Kidney glomerular epithelial cell (primary cell): ENCODE measurements at places on chromosomes 16 and 17.

GRCh38 chr17:37280841-37281240 is 94.9 kb upstream of the C17orf78 start:
- no peak for DNase-seq

DNA sequence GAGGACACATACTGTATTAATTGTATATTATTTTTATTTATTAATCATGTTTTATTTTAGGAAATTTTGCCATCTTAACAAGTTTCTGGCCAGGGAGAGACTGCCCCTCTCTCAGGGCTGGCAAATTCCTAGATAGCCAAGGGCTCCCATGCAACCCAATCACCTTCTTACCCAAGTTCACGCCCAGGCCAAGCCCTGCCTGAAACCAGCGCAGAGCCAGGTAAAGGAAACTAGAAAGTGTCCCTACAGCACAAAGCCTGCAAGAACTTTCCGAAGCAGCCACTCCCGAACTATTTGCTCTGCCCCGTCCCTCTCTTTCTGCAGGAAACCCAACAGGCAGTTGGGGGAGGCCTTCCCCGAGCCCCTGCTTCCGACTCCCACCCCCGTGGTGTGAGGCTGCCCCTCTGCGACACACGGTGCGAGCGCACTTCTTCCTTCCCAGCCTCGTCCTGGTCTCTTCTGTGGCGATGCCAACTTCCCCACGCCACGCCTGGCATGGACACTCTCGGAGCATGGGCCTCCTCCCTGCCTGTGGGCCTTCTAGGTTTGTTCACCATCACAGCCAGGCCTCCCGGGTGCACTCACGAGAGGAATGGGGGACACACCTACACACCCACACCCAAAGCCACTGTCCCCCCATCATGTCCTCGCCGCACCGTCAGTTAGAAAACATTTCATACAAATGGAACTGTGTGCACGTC is 100.4 kb downstream of the ZNF778 start:
- DNase-seq: no peak

DNA sequence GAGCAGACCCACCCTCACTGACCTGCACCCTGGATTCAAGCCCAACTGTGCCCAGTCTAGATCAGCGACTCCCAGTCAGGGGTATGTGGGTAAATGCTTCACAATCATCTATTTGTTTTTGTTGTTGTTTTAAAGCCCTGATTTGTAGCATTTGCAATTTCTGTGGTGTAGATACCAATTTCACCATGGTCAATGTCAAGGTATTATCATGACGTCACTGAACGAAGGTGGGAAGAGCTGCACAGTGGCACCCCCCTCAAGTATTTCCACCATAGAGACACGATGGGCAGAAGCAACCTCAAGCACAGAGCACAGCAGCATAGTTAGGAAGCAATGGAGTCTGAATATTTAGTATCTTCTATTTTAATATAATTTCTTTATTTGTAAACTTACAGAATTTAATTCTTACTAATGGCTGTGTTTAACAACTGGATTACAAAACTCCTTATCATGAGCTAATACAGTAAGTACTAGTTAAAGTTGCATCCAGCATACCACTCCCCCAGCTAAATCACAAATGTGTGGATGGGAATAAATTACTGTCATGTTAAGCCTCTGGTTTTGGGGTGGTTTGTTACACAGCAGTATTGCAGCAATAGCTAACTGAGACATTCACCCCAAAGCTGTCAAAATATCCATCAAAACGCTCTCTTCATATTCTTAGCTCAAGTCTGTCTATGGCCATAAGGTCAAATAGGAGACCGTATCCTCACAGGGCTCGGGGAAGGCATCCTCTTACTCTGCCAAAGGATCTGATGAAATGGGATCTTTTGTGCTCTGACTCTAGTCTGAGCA is 25.5 kb downstream of the ORC6 start:
- no peak for DNase-seq

DNA sequence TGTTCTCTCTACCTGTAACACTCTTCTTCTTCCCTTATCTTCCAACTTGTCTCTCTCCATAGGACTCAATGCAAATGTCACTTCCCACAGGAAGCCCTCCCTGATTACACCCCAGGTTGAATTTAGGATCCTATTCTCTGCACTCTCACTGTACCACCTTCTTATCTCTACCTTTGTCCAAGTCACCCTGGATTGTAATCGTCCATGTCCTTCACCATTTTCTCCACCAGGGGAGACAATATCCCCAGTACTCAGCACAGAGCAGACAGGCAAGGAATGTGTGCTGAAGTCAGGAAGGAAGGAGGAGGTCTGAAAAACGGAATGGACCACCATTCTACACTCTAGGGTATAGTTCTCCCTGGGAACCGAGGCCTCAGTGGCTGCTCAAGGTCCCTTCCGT is 14.2 kb downstream of the C16orf82 start:
- no peak for DNase-seq

DNA sequence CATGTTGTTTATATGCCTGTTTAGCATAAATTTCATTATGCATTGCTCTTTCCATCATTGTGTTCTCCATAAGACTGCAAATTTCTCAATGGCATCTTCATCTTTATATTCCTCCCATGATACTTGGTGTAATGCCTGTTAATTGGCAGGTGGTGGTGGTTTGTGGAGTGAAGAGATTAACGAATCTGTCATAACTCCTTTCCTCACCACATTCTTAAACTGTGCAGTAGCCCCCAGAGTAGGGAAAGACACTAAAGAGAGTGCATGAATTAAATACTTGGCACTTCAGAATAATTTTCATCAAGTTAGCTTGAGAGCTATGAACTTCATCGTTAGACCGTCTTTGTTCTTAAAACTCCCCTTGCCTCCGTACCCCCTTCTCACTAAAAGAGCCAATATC is 329.7 kb downstream of the HS3ST3B1 start:
- DNase-seq: no peak

GRCh38 chr17:62189377-62189776 is 124.3 kb upstream of the MED13 start:
- no peak for DNase-seq

DNA sequence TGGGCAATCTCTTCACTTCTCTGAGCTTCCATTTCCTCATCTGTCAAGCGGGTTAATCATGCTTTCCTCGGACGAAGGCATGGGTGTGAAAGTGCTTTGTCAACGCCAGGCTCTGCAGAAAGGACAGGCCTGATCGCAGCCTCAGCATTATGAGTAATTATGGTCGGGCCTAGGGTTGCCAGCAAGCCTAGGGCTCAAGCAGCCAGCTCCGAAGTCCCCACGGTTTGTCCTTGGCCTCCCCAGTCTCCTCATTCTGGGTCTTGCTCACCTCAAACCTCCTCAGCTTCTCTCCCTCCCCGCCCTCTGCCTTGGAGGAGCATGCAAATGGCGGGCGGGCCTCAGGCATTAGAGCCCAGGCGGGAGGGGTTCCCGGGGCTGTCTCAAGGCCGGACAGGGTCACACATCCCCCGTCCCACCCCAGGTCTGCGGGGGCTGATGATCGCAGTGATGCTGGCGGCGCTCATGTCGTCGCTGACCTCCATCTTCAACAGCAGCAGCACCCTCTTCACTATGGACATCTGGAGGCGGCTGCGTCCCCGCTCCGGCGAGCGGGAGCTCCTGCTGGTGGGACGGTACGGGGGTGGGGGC is 10.2 kb upstream of the FAM83G start:
- no peak for DNase-seq

- DNase-seq: no peak
These were observed 66.5 kb downstream of the CYB561 start for GRCh38 chr17:63379636-63380035.

GRCh38 chr17:8294814-8295316 is 335 bp downstream of the SLC25A35 start:
- no peak for DNase-seq
